Foreskin fibroblast (primary cell): ENCODE measurements at places on chromosomes 2 and 18.

GRCh38 chr2:181812106-181812743, 79.3 kb upstream of the ITPRID2 start:
- no peak for DNase-seq

- no peak for DNase-seq
Measured at GRCh38 chr2:1041012-1041805, 90.6 kb downstream of the SNTG2 start.

GRCh38 chr2:136386046-136386445, 268.1 kb upstream of the CXCR4 start:
- no peak for DNase-seq

GRCh38 chr18:30566877-30567276, 475.7 kb downstream of the DSC3 start:
- no peak for DNase-seq

- DNase-seq = peak; percentile 18
Measured at GRCh38 chr2:11914455-11914854, 168.0 kb downstream of the LPIN1 start.

DNA sequence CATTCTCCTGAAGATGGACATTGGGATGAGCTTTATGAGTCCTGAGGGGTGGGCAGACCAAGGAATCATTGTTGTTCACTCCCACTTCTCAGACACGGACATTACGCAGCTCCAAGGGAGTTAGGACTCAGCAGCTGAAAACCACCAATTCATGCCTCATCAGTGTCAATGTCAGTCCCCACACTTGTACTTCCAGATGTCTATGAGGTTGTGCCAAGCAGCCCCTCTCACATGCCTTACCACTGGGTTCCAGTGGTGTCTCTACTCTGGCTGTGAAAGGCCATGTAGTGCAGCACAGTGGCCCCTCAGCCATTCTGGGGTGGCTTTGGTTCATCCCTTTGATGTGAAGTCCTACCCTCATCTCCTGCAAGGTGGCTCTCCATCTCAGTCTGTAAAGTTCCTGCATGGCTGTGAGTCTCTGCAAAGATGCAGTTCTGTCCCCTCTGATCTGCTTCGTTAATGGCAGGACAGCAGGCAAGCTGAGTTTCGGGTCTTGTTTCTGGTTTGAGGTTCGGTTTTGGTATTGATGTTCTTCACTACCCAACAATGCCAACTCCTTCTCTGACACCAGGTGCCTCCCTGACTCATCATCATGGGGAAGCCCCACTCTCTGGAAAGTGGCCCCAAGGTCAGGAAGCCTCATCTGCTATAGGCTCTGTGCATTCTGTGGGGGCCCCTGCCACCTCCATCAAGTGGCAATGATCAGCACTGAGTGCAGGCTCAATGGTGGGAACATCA, 14.0 kb upstream of the COL6A3 start:
- DNase-seq = no peak

GRCh38 chr2:108894766-108895165, 94.3 kb downstream of the EDAR start:
- no peak for DNase-seq

DNA sequence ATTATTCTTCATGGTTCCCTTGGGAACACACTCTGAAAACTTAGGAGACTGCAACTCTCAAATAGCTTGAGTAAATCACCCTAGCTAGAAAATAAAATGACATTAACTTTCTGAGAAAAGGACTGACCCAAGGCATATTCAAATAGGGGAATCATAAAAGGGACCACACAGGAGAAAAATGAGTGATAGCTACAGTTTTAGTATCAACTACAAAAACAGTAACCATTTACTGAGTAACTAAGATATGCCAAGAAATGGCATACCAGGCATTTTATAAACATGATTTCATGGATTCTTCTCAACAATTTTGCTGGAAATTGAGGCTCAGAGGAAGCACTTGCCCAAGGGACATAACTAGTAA, 84.5 kb downstream of the AFF3 start:
- no peak for DNase-seq

- DNase-seq = no peak
Measured at GRCh38 chr2:96655526-96655925, 13.0 kb downstream of the FER1L5 start.
